ENCODE measurements at places on chromosomes 5 and 9.
A peak's percentile ranks its signal among the peaks of the same experiment; 100 is the strongest.

- H3K36me3 ChIP-seq = no peaks in the 10 kb centered on the region
- H3K27me3 ChIP-seq = no peaks in the 10 kb centered on the region
- H3K4me3 ChIP-seq = no peak overlapping the region
- no peak for DNase-seq
- no peak overlapping the region for H3K27ac ChIP-seq
- no peaks in the 10 kb centered on the region for H3K4me1 ChIP-seq
These were observed 123.2 kb downstream of the DCP2 start for GRCh38 chr5:113099822-113100221.

GRCh38 chr5:62283005-62283404 is 23.0 kb upstream of the KIF2A start:
- no peaks in the 10 kb centered on the region for H3K36me3 ChIP-seq
- H3K27me3 ChIP-seq = no peaks in the 10 kb centered on the region
- no peak overlapping the region for H3K4me3 ChIP-seq
- H3K4me1 ChIP-seq = no peaks in the 10 kb centered on the region

- no peaks in the 10 kb centered on the region for H3K36me3 ChIP-seq
- peak overlapping the region; percentile 85 for H3K27ac ChIP-seq
- no peak overlapping the region for H3K4me3 ChIP-seq
- no peaks in the 10 kb centered on the region for H3K27me3 ChIP-seq
These were observed 39.5 kb upstream of the GLRX start for GRCh38 chr5:95861864-95862561.

- H3K4me3 ChIP-seq = no peak overlapping the region
- H3K36me3 ChIP-seq = no peaks in the 10 kb centered on the region
- no peak for DNase-seq
- peaks cover 7% of the 10 kb centered on the region for H3K4me1 ChIP-seq
- H3K27me3 ChIP-seq = no peaks in the 10 kb centered on the region
These were observed 24.0 kb upstream of the DAB2IP start for GRCh38 chr9:121627427-121627826.

DNA sequence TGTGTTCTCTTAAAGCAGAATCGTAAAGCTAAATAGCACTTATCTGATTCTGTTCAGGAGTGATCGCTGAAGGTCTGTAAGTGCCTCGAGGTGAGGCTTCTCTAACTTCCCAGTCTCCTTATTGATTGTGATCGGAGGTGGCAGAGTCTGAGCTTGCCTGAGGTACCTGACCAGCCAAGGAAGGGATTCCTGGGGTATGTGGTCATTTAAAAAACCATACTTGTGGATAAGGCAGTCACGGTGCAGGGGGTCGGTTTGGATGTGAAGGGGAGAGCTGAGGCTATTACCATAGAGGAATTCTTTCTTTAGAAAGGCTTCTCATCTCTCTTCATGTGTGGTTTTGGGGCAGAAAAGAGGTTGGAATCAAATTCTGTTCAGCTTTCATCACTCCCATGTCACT is 193.7 kb downstream of the TLE4 start:
- H3K36me3 ChIP-seq = no peaks in the 10 kb centered on the region
- no peak overlapping the region for H3K27ac ChIP-seq
- no peaks in the 10 kb centered on the region for H3K4me1 ChIP-seq
- no peak for DNase-seq

DNA sequence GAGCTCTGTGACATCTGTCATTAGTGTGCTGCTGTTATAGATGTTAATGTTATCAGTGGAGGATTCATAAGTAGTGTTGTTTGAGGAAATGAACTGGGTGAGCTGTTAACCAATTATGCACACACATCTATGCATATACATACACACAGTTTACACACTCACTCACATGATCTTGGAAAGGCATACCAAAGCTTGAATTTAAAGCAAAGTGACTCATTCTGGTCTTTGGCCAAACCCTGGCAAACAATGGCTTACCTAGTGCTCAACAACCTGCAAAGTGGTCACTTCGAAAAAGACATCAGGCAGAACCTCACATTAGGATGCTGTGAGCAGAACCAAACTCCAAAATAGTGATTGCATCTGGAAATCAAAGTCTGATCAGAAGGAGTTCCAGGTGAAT is 1037.3 kb upstream of the CDH6 start:
- H3K4me3 ChIP-seq = no peak overlapping the region
- H3K27me3 ChIP-seq = no peaks in the 10 kb centered on the region
- no peak for DNase-seq
- no peak overlapping the region for H3K27ac ChIP-seq
- no peaks in the 10 kb centered on the region for H3K36me3 ChIP-seq
- no peaks in the 10 kb centered on the region for H3K4me1 ChIP-seq

GRCh38 chr5:54344653-54345052 is 34.3 kb upstream of the ARL15 start:
- no peak overlapping the region for H3K27ac ChIP-seq
- H3K4me3 ChIP-seq = no peak overlapping the region
- H3K4me1 ChIP-seq = no peaks in the 10 kb centered on the region
- H3K36me3 ChIP-seq = no peaks in the 10 kb centered on the region
- DNase-seq = no peak

GRCh38 chr5:79834754-79835714 is 145.4 kb downstream of the CMYA5 start:
- DNase-seq = no peak
- no peaks in the 10 kb centered on the region for H3K4me1 ChIP-seq
- no peak overlapping the region for H3K4me3 ChIP-seq
- H3K27me3 ChIP-seq = no peaks in the 10 kb centered on the region
- H3K36me3 ChIP-seq = no peaks in the 10 kb centered on the region

GRCh38 chr9:14271093-14271673 is 42.8 kb downstream of the NFIB start:
- DNase-seq = no peak
- no peak overlapping the region for H3K4me3 ChIP-seq
- no peaks in the 10 kb centered on the region for H3K36me3 ChIP-seq
- H3K4me1 ChIP-seq = peaks cover 29% of the 10 kb centered on the region
- H3K27me3 ChIP-seq = no peaks in the 10 kb centered on the region

GRCh38 chr9:94504358-94504757 is 50.5 kb upstream of the PCAT7 start:
- H3K4me1 ChIP-seq = no peaks in the 10 kb centered on the region
- no peaks in the 10 kb centered on the region for H3K27me3 ChIP-seq
- no peak overlapping the region for H3K4me3 ChIP-seq
- no peaks in the 10 kb centered on the region for H3K36me3 ChIP-seq
- DNase-seq = no peak

- no peak overlapping the region for H3K27ac ChIP-seq
- no peak overlapping the region for H3K4me3 ChIP-seq
- H3K27me3 ChIP-seq = no peaks in the 10 kb centered on the region
- H3K4me1 ChIP-seq = peaks cover 3% of the 10 kb centered on the region
- no peak for DNase-seq
These were observed 114.2 kb upstream of the PHYKPL start for GRCh38 chr5:178346607-178347334.

- H3K36me3 ChIP-seq = no peaks in the 10 kb centered on the region
- H3K27ac ChIP-seq = no peak overlapping the region
- no peaks in the 10 kb centered on the region for H3K4me1 ChIP-seq
These were observed 33.1 kb upstream of the SPIN1 start for GRCh38 chr9:88355166-88355565.

- no peaks in the 10 kb centered on the region for H3K36me3 ChIP-seq
- H3K27me3 ChIP-seq = no peaks in the 10 kb centered on the region
- no peak overlapping the region for H3K4me3 ChIP-seq
- DNase-seq = no peak
These were observed 122.8 kb upstream of the TNPO1 start for GRCh38 chr5:72693546-72694205.

- H3K36me3 ChIP-seq = no peaks in the 10 kb centered on the region
- H3K27ac ChIP-seq = no peak overlapping the region
- no peak overlapping the region for H3K4me3 ChIP-seq
These were observed 59.0 kb upstream of the BARX1 start for GRCh38 chr9:94014066-94014654.

- H3K4me3 ChIP-seq = peak overlapping the region; percentile 62
- no peaks in the 10 kb centered on the region for H3K36me3 ChIP-seq
- H3K4me1 ChIP-seq = peaks cover 10% of the 10 kb centered on the region
- no peak overlapping the region for H3K27ac ChIP-seq
- no peak for DNase-seq
These were observed 1.4 kb downstream of the GALNT12 start for GRCh38 chr9:98808875-98809274.

GRCh38 chr5:139854029-139854605 is 58.5 kb downstream of the PSD2 start:
- H3K4me1 ChIP-seq = no peaks in the 10 kb centered on the region
- H3K36me3 ChIP-seq = no peaks in the 10 kb centered on the region
- H3K27me3 ChIP-seq = peaks cover 4% of the 10 kb centered on the region
- no peak overlapping the region for H3K27ac ChIP-seq
- no peak overlapping the region for H3K4me3 ChIP-seq

GRCh38 chr5:167763772-167764171 is 527.7 kb upstream of the WWC1 start:
- no peak for DNase-seq
- H3K4me3 ChIP-seq = no peak overlapping the region
- H3K27me3 ChIP-seq = no peaks in the 10 kb centered on the region
- no peaks in the 10 kb centered on the region for H3K36me3 ChIP-seq
- no peaks in the 10 kb centered on the region for H3K4me1 ChIP-seq

- H3K27me3 ChIP-seq = no peaks in the 10 kb centered on the region
- peak; percentile 80 for DNase-seq
- no peak overlapping the region for H3K4me3 ChIP-seq
- H3K36me3 ChIP-seq = peaks cover 14% of the 10 kb centered on the region
- H3K27ac ChIP-seq = no peak overlapping the region
- peaks cover 10% of the 10 kb centered on the region for H3K4me1 ChIP-seq
These were observed 4.8 kb upstream of the ENTPD8 start for GRCh38 chr9:137445930-137446431.

GRCh38 chr5:149302641-149303040 is 31.0 kb downstream of the AFAP1L1 start:
- DNase-seq = no peak
- no peak overlapping the region for H3K4me3 ChIP-seq
- H3K4me1 ChIP-seq = peaks cover 40% of the 10 kb centered on the region
- no peaks in the 10 kb centered on the region for H3K36me3 ChIP-seq

DNA sequence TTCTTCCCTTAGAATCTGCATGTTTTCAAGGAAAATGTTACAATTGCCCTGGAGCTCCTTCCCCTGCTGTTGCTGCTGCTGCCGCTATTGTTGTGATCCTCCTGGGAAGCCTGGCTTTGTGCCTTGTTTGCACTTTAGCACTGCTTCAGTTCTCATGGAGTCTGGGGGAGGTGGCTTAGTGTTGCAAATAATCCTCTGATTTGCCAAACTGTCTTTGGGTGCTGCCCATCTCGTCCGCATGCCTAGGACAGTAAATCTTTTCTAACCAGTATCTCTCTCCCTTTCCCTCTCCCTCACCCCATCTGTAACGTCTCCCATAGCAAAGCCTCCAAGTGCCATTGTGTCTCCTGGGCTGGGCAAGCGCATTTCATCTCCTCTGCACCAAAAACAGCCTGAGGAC is 30.3 kb downstream of the FAM240B start:
- H3K4me3 ChIP-seq = no peak overlapping the region
- no peaks in the 10 kb centered on the region for H3K4me1 ChIP-seq
- H3K36me3 ChIP-seq = no peaks in the 10 kb centered on the region

- no peaks in the 10 kb centered on the region for H3K4me1 ChIP-seq
- H3K4me3 ChIP-seq = no peak overlapping the region
- H3K36me3 ChIP-seq = no peaks in the 10 kb centered on the region
- H3K27ac ChIP-seq = no peak overlapping the region
These were observed 66.9 kb downstream of the RFX3 start for GRCh38 chr9:3458806-3459475.

DNA sequence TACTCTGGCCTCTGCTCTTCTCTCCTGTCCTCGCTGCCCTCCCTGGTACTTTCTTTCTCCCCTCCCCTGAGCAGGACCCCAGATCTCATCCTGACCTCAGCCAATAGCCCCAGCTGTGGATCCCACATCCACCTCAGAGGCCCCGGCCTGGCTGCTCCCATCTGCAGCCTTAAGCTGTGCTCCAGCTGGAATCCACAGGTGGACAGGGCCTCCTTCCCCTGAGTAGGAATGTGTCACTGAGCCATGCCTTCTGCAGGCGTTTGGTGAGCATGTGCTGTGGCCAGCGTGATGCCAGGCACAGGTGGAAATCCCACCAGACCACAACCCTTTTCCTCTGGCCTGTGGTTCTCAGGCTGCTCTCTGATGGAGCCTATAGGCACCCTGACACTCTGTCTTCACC is 68.9 kb downstream of the C5orf15 start:
- H3K4me1 ChIP-seq = no peaks in the 10 kb centered on the region
- no peak overlapping the region for H3K4me3 ChIP-seq
- DNase-seq = no peak
- H3K27ac ChIP-seq = no peak overlapping the region

GRCh38 chr5:68798877-68799843 is 294.7 kb upstream of the SLC30A5 start:
- no peak overlapping the region for H3K4me3 ChIP-seq
- peak; percentile 23 for DNase-seq
- no peaks in the 10 kb centered on the region for H3K36me3 ChIP-seq
- no peaks in the 10 kb centered on the region for H3K27me3 ChIP-seq
- H3K4me1 ChIP-seq = no peaks in the 10 kb centered on the region

- H3K36me3 ChIP-seq = no peaks in the 10 kb centered on the region
- H3K4me3 ChIP-seq = no peak overlapping the region
- H3K4me1 ChIP-seq = peaks cover 14% of the 10 kb centered on the region
- H3K27me3 ChIP-seq = no peaks in the 10 kb centered on the region
These were observed 37.6 kb downstream of the ALG2 start for GRCh38 chr9:99184110-99184474.

- H3K27me3 ChIP-seq = no peaks in the 10 kb centered on the region
- no peaks in the 10 kb centered on the region for H3K36me3 ChIP-seq
These were observed 110.9 kb downstream of the KCNIP1 start for GRCh38 chr5:170614720-170615119.

- H3K27me3 ChIP-seq = no peaks in the 10 kb centered on the region
- no peak for DNase-seq
- no peaks in the 10 kb centered on the region for H3K4me1 ChIP-seq
These were observed 192.1 kb upstream of the ADAMTS16 start for GRCh38 chr5:4947893-4948536.

All from upper lobe of left lung (tissue), 6 donors.